Right ventricle myocardium inferior (tissue), 1 donor: ENCODE measurements at places on chromosomes 7 and 10. TPM values are rescaled to one million over a fixed set of nuclear protein-coding genes. Genes with fewer than 3 reads are reported as not detected.

RNF32 gene
- total RNA-seq, result 0.30 TPM

MGAM2 gene
- total RNA-seq, result 0.11 TPM

GNAI1 gene
- 12.4 TPM for total RNA-seq

ASZ1 gene
- total RNA-seq, result not detected

ADGRA1 gene
- total RNA-seq, result not detected

GNB2 gene
- total RNA-seq, result 120 TPM

IFIT1B gene
- total RNA-seq, result not detected

AOC1 gene
- 0.27 TPM for total RNA-seq

TAX1BP1 gene
- 169 TPM for total RNA-seq

CAMK2B gene
- total RNA-seq, result 95.4 TPM

SPDYE2B gene
- total RNA-seq, result not detected

SLC35B4 gene
- total RNA-seq, result 5.6 TPM

NKX1-2 gene
- not detected for total RNA-seq

NPY gene
- total RNA-seq, result not detected

DNA sequence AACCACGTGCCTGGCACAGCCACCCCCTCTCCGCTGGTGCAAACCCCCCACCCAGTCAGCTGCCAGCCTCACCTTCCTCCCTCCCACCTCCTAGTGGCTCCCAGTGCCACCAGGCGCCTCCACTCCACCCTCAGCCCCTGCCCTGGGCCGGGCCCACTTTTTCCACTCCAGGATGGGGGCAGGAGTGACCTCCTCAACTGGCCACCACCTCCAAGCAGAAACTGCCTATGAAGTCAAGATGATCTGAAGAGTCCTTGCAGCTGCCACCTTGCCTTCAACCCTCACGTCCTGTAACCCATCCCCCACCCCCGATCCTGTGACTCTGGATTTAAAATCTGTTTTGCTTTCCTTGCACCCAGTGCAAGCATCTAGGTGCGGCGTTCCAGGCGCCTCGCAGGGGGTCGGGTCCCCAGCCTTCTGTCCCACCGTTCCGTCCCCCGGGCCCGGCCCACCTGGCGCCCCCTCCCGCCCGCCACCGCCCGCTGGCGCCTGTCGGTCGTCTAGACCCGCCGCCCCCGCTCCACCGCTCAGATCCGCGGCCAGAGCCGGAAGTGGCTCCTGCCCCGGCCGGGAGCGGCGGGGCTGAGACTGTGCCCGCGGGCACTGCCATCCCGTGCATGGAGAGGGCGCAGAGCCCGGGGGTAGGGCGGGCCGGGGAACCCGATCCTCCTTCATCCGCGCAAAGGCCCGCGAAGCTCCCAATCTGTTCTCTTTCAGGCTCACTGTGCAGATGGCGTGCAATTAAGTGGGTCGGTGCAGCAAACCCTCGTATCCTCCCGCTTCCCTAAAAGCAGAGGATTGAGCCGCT, 51.2 kb upstream of the GTF2I start:
- peak; percentile 82 for DNase-seq

- DNase-seq, result no peak
Measured at GRCh38 chr10:58014436-58014835, 253.3 kb downstream of the IPMK start.

- no peak for DNase-seq
Measured at GRCh38 chr10:104472505-104472904, 118.9 kb downstream of the CFAP58 start.

DNA sequence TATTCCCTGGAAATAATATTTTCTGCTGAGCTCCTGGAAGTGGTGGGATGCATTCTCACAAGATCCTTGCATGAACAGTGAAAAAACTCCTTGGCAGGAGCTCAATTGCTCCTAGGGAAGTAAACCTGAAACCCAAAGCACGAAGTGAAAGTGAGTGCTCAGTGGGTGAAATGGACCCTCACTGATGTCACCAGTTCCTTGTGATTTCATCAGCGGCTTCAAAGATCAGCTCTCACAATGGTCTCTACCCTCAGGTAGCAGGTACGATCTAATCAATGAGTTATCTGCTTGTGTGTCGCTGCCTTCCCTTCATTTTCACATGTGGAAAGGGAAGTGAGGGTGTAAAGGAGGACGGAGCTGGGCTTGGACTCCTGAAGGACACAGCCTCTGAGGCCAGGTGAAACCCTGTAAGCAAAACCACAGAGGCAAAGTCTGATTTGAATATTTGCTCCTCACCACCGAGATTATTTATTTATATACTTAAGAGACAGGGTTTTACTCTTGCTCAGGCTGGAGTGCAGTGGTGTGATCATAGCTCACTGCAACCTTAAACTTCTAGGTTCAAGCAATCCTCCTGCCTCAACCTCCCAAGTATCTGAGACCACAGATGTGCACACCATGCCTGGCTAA, 255.4 kb upstream of the LYZL1 start:
- no peak for DNase-seq

GRCh38 chr7:117169907-117170306, 153.0 kb downstream of the WNT2 start:
- no peak for DNase-seq

- no peak for DNase-seq
Measured at GRCh38 chr10:95840121-95840520, 67.7 kb upstream of the CC2D2B start.

DNA sequence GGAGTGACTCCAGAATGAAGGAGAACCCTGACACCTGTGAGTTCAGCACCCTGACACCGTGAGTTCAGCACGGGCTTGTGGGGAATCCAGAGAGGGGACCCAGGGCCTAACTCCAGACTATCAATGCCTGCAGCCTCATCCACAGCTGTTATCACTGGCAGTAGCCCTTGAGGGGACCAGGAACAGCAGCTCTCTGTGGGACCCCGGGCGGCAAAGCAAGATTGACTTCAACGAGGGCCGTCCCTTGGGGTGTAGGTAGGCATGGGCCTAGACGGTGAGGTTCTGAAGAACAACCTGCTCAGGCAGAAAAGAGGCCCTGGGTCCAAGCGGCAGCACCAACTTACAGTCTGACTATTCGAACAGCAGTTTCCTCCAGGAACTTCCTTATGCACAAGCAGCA, 8.9 kb downstream of the GRID1 start:
- no peak for DNase-seq

DNA sequence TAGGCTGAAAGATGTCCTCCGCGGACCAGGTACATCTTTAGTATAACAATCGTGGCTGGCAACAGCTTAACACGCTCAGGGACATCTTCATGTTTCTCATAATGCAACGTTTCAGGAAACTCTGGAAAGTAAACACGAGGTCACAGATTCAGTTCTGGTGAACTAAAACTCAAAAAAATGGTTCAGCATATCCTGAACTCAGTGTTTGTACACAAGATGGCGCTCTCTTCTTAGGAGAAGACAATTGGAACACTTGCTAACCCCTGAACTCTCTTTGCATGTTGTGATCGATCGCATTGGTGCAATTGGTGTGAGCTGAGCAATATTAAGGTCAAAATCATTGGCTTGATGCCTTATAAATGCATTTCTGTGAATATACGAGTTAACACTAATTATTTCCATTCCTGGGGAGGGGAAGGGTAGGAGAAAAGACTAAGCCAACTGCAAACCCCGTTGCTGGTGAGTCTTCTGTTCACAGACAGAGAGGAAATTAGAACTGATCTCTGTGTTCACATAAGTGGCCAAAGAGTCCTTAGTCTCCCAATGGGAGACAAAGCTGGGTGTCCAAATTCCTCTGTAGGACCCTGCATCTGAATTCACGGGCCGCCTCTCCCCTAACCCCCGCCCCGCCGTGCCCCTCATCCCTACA, 52.6 kb upstream of the FAM180A start:
- no peak for DNase-seq

GRCh38 chr7:3027005-3027845, 16.4 kb downstream of the CARD11 start:
- DNase-seq, result no peak

- DNase-seq, result no peak
Measured at GRCh38 chr7:149855361-149856305, 17.5 kb downstream of the ZNF862 start.

- no peak for DNase-seq
Measured at GRCh38 chr10:6173203-6173602, 29.5 kb upstream of the PFKFB3 start.

DNA sequence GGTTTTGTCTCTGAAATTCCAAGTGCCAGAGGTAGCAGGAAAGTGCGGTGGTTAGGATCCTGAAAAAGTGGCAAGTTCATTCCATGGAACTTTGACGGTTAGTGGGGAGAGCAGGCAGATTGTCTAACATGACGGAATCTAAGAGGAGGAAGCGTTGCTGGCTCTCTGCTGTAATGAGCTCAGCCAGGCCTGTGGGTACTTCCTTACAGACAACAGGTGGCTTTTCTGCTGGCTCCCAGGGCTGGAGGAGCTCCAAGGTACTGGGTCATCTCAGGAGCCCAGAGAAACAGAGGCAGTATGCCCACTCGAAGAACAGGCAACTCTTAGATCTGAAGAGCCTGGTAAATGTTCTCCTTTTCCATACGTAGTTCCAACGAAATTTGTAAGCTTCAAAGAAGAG, 3.1 kb upstream of the AIFM2 start:
- no peak for DNase-seq

- DNase-seq, result no peak
Measured at GRCh38 chr10:88216976-88217375, 353.6 kb downstream of the PTEN start.

GRCh38 chr10:60704471-60704870, 73.8 kb upstream of the CDK1 start:
- DNase-seq, result no peak

DNA sequence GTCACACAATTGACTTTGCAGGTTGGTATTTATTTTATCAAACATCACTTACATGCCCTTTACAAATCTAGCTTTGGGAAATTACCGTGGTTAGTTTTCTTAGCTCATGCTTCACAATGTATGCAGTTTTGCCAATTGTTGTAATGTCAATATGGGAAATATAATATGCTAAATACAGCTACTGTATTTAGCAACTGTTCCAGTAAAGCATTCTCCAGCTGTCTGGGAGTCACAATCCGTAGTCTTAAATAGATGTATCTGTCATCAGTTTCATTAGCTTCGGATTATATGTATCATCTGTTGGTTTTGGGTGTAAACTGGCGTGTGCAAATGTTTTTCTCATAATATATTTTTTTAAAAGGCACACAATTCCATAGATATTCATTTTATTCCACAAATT, 19.4 kb upstream of the AHR start:
- no peak for DNase-seq

- DNase-seq, result no peak
Measured at GRCh38 chr7:103995554-103995953, 6.1 kb upstream of the RELN start.

DNA sequence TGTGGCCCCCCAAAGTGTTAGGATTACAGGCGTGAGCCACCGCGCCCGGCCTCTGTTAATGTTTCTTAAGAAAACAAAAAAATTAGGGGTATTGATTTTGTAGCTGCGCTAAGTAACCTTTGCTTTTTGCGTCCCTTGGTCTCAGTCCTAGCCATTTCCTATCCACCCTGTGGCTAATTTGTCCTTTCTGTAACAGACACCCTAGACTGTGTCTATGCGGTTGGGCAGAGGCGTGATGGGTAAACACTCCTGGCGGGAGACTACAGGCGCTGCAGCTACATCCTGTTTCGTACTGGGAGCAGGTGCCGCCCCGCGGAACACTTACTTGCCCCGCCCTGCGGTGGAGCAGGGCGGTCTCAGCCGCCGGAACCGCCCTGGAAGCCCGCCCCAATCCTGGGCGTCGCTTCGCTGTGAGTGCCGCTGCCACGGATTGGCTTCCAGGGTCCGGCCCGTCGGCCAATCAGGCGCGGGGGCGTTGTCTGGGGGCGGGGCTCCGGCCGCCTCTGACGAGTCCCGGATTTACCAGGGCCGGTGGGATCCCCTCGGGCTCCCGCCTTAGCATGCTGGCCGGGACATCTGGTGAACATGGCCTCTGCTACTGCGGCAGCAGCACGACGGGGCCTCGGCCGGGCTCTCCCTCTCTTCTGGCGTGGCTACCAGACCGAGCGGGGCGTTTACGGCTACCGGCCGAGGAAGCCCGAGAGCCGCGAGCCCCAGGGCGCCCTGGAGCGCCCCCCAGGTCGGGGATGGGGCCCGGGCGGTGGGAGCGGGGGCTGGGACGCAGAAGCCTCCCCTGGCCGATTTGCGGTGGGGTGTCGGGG, at the start of gene DHTKD1:
Gene DHTKD1, plus strand, starts transcription at position 506 of the 821 bp plus-strand sequence. Its CDS starts 80 bp downstream, at position 586.
- peak; percentile 99 for DNase-seq

DNA sequence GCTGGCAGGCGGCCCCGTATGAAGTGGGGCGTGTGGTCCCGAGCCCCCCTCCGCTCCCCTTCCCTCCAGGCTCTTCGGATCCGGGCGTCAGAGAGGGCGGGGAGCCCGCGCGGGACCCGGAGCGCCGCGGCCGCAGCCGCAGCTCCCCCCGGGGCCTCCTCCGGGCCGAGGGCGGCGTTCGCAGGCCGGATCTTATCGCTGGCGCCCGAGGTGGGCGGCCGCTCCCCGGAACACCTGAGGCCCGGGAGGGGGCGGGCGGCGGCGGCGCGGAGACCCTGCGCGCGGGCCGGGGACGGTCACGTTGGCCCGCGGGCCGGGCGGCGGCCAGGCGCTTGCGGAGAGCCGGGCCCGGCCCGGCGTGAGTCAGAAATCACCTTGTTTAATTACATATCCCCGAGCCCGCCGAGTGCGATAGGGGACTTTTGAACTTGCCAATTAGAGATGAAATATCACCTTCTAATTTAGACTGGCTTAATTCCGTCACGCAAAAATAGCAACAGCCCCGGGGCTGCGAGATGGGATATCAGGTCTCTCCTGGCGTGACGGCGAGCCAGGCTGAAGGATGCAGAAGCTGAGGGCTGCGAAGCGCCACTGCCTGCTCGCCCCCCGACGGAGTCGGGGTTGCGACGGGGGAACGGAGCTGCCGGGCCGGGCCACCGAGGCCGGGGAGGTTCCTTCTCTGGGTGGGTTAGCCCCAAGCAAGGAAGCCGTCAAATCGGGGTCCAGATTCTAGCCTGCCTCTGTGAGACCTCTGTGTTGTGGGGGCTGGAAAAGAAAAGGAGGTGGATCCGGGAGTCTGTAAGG, 43.4 kb downstream of the LDB3 start:
- DNase-seq, result peak; percentile 78

GRCh38 chr7:55377162-55377817, 12.2 kb downstream of the LANCL2 start:
- DNase-seq, result no peak

GRCh38 chr10:95382596-95382995, 91.8 kb upstream of the PDLIM1 start:
- DNase-seq, result no peak

GRCh38 chr10:23614483-23614882, 175.6 kb downstream of the OTUD1 start:
- no peak for DNase-seq

GRCh38 chr10:80168679-80169380, 36.3 kb downstream of the PLAC9 start:
- DNase-seq, result no peak
